T-cell (primary cell): ENCODE measurements at places on chromosomes 16 and 17.

- DNase-seq: no peak
Measured at GRCh38 chr17:40135817-40136216, 4.5 kb upstream of the CASC3 start.

GRCh38 chr17:61567045-61567802 is 23.8 kb downstream of the NACA2 start:
- no peak for DNase-seq

DNA sequence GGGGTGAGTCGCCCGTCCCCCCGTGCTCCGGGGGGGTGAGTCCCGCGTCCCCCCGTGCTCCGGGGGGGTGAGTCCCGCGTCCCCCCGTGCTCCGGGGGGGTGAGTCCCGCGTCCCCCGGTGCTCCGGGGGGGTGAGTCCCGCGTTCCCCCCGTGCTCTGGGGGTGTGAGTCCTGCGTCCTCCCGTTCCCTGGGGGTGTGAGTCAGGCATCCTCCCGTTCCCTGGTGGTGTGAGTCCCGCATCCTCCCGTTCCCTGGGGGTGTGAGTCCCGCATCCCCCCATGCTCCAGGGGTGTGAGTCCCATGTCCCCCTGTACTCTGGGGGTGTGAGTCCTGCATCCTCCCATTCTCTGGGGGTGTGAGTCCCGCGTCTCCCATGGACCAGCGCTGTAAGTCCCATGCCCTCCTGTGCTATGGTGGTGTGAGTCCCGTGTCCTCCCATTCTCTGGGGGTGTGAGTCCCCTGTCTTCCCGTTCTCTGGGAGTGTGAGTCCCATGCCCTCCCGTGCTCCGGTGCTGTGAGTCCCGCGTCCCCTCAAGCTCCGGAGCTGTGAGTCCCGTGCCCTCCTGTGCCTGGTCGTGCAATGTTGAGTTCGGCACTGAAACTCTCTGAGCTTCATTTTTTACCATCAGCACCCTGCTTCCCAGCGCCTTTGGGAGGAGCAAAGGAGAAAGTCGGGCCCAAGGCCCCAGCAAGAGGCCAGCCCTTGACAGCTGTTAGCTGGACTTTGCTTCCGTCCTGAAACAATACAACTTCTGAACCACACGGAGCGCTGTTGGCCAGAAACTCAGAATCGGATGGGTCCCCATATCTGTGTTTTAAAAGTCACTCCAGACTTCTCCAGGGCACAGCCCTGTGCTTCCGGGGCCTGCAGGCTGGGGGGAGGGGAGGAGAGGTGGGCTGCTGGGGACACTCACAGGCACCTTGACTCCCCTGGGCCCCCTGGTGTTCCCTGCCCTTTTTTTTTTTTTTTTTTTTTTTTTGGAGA is 11.5 kb upstream of the ZC3H18 start:
- DNase-seq: no peak

DNA sequence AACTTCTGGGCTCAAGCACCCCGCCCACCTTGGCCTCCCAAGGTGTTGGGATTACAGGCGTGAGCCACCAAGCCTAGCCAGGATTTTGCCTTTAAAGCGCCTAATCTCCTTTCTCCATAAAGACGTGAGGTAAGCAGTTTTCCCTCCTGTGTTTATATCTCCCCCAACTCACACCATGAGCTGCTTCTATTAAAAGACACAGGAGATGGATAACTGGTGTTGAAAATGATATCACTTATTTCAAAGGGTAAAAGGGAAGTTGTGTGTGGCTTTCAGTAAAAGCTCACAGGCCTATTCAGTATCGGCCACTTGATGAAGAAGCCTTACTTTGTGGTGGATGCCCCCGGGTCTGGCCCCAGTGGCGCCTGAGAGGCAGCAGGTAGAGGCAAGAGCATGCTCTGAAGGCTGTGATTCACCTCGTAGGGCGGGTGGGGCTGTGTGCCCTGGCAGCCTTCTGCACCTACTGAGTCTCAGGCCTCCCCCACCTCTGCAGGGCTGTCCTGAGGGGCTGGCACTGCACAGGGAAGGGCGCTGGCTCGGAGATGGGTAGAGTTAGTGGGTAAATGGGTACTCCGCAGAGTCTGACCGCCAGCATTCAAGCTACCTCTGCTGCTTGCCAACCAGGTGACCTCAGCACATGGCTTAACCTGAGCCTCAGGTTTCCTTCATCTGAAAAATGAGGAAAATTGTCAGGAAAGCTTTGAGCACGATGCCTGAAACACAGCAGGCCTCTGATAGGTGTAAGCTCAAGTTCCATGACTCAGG is 146.8 kb downstream of the CLEC16A start:
- DNase-seq: no peak

DNA sequence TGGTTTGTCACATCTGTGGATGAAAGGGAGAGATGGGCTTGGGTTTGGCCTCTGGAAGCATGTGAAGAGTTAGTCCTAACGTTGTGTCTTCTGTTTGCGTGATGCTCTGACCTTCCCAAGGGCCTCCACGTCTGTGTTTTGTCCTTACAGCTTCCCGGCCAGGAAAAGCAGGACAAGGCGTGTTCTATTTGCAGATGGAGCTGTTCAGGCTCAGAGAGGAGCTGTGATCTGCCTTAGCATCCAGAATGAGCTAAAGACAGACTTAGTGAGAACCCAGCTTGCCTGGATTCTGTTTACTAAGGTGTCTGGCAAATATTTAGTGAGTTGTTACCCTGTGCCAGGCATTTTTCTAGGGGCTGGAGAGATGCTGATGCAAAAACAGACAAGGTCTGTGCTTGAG is 282.1 kb downstream of the CBLN1 start:
- DNase-seq: no peak

DNA sequence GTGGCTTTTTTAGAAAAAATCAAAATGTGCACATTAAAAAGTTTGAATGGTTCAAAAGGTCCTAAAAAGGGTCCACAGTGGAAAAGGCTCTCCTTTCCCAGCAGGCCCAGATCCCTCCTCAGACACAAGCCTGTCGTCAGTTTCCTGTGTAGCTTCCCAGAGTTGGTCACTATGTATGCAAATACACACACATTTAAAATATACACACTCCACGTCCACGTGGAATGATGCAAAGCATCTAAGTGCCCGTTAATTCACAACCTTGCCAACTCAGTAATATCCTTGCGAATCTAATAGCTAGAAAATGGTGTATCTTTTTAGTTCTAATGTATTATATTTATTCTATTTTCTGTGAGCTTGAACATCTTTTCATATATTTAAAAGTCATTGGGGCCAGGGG is 17.7 kb downstream of the NLRC5 start:
- no peak for DNase-seq

DNA sequence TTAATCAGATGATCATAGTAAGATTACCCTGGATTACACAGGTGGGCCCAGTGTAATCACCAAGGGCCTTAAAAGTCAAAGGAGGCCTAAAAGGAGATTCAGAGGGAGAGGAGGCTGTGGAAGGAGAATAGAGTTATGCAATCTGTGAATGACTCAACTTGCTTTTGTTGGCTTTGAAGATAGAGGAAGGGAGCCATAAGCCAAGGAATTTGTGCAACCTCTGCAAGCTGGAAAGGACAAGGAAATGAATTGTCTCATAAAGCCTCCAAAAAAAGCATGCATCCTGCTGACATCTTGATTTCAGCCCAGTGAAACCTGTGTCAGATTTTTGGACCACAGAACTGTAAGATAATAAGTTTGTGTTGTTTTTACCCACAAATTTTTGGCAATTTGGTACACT is 109.6 kb downstream of the CNTNAP4 start:
- DNase-seq: no peak

GRCh38 chr16:68379472-68380347 is 68.6 kb downstream of the SMPD3 start:
- no peak for DNase-seq
